ENCODE measurements at places on chromosomes 5 and 9.

GRCh38 chr5:95283761-95284571 lies 928 bp downstream of the MCTP1 start:
- DNase-seq, result peak; percentile 43

GRCh38 chr5:25570067-25570583 lies 925.3 kb upstream of the CDH10 start:
- no peak for DNase-seq

GRCh38 chr5:10676224-10676623 lies 84.8 kb downstream of the DAP start:
- no peak for DNase-seq

- no peak for DNase-seq
Measured at GRCh38 chr5:154895606-154896561, 37.5 kb downstream of the CNOT8 start.

DNA sequence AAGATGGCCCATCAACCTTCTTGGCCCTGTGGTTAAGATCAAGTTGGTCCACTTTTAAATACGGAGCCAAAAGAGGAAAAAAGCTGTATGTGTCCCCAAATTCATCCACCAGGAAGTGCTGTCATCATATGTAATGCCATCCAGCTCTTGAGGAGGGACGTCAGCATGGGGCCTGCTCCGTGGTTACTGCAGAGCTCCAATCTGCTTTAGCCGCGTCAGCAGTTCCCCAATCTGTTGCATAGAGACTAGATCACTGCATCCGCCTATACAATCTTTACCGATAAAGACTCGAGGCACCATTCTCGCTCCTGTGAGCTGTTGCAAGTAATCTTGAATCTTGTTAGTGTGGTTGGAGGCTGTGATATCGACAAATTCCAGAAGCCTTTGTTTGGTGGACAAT lies 65.7 kb downstream of the GABRA6 start:
- DNase-seq, result no peak

GRCh38 chr9:6006749-6007057 lies 8.7 kb downstream of the RANBP6 start:
- no peak for DNase-seq

DNA sequence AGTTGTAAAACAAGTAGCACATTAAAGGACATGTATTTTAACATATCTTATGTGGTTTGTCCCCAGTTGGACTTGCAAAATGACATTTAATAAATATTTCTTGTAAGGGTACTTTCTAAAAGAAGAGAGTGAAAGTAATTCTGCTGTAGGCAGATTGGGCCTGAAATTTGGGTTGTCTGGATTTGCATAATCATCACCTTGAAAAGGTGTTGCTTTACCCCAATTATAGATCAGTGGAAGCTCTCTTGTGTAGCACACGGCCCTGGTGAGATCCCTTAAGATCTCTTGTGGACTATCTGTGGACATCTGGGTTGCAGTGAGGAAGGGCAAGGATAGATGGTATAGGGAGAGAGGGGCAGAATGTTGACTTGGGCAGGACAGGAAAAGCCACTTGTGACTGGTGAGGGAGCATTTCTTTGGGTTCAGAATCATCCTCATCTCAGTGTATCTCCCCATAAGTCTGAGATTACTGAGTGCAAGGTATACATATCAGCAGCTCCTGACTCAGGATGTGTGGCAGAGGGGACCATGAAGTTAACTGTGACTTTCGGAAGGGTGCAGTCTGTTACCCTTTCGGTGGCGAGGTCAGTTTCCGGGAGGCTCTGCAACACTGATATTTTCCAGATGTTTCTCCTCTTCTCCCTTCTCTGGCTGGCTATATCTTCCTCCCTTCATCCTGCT lies 2.0 kb upstream of the TNFAIP8 start:
- no peak for DNase-seq

- DNase-seq, result no peak
Measured at GRCh38 chr9:32306006-32306405, 78.4 kb upstream of the ACO1 start.

DNA sequence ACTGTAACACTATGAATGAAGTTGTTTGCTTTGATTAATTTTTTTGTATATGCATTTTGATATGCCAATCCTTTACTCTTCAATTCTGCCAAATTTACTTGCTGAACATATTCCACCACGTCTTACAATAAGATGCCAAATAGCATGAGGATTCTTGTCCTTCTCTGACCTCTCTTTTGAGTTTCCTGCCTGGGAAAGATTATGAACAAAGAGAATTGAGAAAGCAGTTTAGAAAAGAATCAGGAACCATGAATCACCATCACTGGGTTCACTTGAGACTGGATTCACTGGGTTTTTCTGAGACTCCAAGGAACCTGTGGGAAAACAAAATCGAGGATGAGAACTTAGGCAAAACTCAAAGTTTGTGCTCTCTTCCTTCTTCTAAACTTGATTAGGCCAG lies 256.5 kb downstream of the CETN3 start:
- DNase-seq, result no peak

- no peak for DNase-seq
Measured at GRCh38 chr9:122468735-122469134, 9.0 kb downstream of the OR1J1 start.

DNA sequence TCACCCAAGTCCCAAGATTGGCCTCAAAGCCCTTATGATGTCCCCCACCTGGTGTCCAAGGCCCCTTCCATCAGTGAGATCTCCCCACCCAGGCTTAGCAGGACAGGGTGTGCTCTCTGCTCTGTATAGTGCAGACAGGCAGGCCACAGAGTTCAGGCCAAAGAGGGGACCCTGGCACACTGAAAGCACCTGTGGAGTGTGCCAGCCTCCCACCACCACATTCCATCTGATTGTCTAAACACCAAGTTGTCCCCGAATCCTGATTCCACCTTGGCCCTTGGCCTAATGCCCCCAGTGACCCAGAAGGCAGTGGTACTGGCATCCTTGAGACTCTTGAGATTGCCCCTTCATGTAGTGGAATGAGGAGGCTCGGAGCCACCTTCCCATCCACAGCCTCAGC lies 5.4 kb downstream of the SPINK4 start:
- DNase-seq, result no peak

GRCh38 chr5:167797933-167798332 lies 493.5 kb upstream of the WWC1 start:
- DNase-seq, result no peak

DNA sequence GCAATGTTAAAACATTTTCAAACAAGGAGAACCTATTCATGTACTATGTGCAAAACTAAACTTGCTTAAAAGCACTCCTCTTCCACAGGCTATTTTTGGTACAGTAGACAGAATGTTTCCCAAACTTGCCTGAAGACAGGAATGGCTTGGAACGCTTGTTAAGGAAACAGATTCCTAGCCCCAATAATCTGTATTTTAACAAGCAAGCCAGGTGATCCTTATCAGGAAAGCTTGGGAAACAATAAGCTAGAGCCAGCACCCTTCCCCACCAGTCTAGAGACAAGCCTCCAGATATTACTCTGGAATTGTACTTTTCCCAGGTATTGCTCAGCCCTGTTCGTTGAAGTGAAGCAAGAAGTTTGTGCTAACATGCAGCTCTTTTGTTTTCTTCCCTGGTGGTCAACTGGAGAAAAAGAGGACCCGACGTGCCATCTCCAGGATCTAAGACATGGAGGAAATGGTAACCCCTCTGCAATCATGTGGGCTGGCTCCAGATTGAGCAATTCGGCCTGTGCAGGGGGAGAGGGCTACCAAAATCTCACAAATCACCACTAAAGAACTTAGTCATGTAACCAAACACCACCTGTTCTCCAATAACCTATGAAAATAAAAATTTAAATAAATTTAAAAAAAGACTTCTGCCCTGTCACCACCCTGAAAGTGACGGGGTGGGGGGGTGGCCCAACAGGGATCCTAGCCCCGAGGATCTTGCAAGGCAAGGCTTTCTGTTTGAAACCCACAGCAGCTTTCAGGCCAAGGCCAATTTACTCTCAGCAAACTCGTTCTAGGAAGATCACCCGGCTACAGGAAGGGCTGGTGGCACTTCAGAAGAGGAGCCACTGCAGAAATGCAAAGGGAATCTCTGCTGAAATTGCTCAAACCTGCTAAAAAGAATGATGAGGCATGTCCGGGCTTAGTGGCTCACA lies 48.6 kb downstream of the SHB start:
- peak; percentile 12 for DNase-seq

DNA sequence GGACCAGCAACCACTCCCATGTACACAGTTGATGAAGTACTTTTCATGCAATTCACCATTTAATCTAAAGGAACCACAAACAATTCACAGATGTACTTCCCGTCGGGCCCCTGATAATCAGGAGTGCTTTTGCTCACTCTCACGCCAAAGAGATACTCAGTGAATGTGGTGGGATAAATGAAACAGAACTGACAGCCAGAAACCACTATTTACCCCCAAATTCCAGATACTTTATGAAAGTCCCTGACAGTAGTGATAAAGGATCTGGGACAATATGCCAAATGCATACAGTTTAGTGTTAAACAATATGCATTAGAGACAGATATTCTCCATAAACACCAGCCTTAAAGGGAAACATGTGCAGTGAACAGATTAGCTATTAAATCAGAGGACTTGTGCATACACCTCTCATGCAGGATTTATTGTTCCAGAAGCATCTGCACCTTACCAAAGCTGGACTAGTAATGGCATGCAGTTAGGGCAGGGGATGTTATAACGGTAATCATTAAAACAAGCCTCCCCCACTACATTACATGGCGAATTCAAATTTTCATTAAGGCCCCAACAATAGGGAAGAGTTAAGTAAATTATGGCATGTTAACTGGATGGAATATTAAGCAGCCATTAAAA lies 74.0 kb upstream of the SLC25A51 start:
- DNase-seq, result no peak

GRCh38 chr9:106467865-106468164 lies 395.2 kb upstream of the ZNF462 start:
- no peak for DNase-seq

- DNase-seq, result no peak
Measured at GRCh38 chr9:132327537-132327936, 27.2 kb downstream of the SETX start.

DNA sequence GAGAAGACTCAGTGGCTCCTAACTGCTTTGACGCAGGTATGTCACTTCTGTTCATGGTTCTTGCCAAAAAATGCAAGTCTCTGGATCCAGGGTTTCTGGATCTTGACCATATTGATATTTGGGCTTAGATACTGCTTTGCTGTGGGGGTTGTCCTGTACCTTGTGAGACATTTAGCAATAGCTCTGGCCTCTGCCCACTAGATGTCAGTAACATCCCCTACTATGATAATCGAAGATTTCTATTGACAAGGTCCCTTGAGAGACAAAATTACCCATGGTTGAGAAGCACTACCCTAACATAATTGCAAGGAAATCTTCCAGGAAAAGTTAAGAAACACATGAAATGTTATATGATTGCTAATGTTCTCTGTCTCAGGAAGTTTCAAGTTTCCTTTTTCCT lies 285.4 kb downstream of the TMEM232 start:
- DNase-seq, result peak; percentile 5

- DNase-seq, result no peak
Measured at GRCh38 chr5:122077366-122078115, 518 bp downstream of the LOX start.

GRCh38 chr9:105608721-105609598 lies 51.0 kb downstream of the FKTN start:
- peak; percentile 58 for DNase-seq

DNA sequence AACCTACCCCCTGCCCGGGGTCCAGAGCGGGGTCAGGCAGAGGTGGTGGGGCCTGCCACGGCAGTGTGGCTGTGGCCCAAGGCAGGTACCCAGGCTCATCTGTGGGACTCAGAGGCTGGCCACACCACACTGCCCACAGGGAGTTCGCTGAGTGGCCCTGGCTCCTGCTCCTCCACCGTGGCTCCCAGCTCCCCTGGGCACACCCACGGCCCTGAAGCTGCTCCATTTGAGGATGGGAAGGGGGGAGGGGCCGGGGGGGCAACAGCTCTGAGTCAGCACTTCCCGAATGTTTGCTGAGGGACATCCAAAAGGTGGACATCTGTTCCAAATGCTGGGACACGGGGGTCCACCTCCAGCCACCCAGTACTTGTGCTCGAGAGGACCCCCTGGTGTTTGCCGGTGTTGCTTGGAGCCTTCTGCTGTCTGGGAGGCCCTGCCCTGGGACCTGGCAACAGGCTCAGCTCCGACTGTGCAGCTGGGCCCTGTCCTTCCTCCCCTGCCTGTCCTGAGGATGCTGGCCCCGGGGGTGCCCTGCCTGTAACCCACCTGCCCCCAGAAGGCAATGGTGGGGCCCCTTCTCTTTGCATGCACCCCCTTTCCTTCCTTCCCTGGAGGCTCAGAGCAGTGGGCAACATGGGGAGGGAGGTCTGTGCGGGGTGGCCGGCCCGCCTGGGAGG lies 2.5 kb upstream of the NRARP start:
- DNase-seq, result no peak

- no peak for DNase-seq
Measured at GRCh38 chr9:37970301-37971107, 66.6 kb upstream of the SLC25A51 start.
